CD4-positive, alpha-beta memory T cell (primary cell): ENCODE measurements at places on chromosomes 1 and 21. TPM values are rescaled to one million over a fixed set of nuclear protein-coding genes. Genes with fewer than 3 reads are reported as not detected.

- DNase-seq, result no peak
These were observed 66.0 kb downstream of the SYDE2 start for GRCh38 chr1:85134583-85135391.

DNA sequence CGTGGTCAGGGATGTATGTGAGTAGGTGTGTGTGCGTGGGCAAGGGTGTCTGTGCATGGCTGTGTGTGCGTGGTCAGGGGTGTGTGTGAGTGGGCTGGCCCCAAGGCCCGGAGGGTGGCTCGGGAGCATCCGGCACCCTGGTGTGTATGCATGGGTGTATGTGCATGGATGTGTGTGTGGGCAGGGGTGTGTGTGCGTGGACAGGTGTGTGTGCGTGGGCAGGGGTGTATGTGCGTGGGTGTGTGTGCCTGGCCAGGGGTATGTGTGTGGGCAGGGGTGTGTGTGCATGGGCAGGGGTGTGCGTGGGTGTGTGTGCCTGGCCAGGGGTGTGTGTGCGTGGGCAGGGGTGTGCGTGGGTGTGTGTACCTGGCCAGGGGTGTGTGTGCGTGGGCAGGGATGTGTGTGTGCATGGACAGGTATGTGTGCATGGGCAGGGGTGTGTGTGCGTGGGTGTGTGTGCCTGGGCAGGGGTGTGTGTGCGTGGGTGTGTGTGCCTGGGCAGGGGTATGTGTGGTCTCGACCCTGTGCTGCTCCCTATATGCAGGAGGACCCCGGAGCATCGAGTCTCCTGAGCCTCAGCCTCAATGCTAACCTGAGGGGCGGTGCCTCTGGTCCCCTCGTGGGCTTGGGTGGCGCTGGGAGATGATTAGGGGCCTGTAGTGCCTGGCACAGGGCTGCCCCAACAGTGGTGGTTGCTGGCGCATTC, 16.3 kb downstream of the ARHGEF16 start:
- no peak for DNase-seq

TFAP2E gene
- polyA plus RNA-seq, result 0.23 TPM

GRCh38 chr1:22472596-22472995, 20.9 kb downstream of the ZBTB40 start:
- DNase-seq, result no peak
